ENCODE measurements at places on chromosomes 7 and 10. TPM values are rescaled to one million over a fixed set of nuclear protein-coding genes. Genes with fewer than 3 reads are reported as not detected.

Gene SPDYE16
- polyA plus RNA-seq, result 2.0 TPM

Gene EIF4H
- 250 TPM for polyA plus RNA-seq

DNA sequence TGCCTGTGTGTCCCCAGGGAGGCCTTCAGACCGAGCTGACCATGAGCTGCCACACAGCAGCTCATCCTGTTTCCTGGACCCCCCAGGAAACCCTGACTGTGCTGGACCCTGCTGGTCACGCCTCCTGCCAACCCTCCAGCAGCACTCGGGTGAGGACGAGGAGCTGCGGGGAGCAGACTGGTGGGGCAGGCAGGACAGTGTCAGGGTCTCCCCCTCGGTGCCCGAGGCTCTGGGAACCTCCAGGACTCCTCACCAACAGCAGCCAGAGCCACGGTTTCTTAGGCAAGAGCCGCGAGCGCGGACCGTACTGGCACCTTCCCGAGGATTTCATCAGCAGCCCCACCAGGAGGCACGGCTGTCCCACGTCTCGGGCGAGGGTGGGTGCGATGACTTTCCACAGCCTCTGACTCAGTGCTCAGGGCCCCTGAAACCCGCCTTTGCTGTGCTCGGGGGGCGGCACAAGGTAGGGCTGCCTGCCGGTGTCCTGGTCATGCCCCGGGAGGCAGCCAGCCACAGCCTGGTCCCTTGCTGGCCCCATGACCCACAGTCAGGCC lies 186.9 kb downstream of the ELFN1 start:
- DNase-seq, result no peak

Gene MYO3A
- polyA plus RNA-seq, result 10.0 TPM

DNA sequence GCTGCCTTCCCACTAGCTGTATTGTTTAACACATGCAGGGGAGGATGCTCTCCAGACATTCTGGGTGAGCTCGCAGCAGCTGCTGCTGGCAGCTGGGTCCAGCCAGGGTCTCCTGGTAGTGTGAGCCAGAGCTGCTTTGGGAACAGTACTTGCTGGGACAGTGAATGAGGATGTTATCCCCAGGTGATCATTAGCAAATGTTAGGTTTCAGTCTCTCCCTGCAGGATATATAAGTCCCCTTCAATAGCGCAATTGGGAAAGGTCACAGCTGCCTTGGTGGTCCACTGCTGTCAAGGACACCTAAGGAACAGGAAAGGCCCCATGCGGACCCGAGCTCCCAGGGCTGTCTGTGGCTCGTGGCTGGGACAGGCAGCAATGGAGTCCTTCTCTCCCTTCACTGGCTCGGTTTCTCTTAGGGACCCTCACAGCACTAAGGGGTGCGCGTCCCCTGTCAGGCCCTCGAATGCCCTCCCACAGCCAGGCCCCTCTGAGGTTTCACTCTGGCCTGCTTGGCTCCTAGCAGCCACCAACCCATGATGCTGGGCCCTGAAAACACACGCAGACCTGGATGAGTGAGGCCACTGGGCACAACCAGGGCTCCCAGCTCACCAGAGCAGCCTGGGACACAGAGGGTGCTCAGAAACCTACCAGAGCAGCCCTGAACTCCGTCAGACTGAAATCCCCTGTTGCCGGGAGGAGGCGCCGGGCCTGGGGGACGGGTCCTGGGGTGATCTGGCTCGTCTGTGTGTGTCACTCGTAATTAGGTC lies 173.0 kb upstream of the LANCL2 start:
- DNase-seq, result no peak

Gene GPR146
- polyA plus RNA-seq, result 4.0 TPM

- DNase-seq, result no peak
Observed at GRCh38 chr10:84551437-84552120, 223.2 kb downstream of the CCSER2 start.

Gene PTPRN2
- polyA plus RNA-seq, result 7.7 TPM

DNA sequence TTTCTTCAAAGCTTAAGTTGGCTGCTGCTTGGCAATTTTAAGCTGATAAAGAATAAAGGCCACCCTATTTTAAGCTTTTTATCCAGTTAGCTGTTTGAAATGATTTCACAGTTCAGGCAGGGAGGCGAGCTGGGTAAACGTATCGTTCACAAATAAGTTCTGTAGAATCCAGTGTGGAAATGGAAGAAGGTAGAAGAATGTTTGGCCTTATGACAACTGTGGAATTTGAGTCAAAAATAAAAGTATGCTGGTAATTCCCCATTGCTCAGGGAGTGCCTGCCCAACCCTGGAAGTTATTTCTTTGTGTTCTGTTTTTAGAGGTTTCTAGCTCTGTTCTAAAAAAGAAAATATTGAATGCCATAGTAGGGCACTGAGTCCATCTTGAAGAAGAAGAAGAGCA lies 113.1 kb downstream of the ARL4A start:
- DNase-seq, result no peak
